ENCODE measurements at places on chromosomes 2 and 18. TPM values are rescaled to one million over a fixed set of nuclear protein-coding genes. Genes with fewer than 3 reads are reported as not detected.

DNA sequence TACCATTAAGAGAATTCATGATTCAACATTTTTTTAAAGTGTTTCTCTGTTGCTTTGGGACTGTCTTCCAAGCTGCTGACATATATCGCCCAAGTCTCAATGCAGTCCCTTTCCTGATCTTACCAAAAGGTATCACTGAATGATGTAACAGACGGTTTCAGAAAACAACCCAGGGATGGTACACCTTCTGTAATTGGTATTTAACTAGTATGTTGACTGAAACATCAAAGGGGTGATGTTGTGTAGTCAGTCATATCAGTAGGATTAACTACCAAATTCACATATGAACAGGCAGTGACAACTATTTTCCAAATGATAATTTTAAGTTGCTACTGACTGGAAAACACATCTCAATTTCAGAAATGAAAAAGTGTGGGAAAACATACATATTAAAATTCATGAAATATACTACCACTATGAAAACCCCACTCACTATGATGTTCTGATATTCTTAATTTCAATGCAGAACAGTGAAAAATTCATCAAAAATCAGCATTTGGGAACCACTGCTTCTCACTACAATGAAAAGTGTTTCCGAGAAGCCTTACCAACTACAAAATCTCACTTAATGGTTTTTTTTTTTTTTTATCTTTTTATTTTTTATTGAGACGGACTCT is 59.8 kb downstream of the MEMO1 start:
- DNase-seq = no peak

GRCh38 chr18:41436772-41437171 is 518.3 kb upstream of the PIK3C3 start:
- no peak for DNase-seq

- DNase-seq = no peak
Measured at GRCh38 chr2:156903335-156903734, 354.2 kb upstream of the GALNT5 start.

- no peak for DNase-seq
Measured at GRCh38 chr2:28276076-28276618, 116.5 kb upstream of the FOSL2 start.

- no peak for DNase-seq
Measured at GRCh38 chr2:160906878-160907277, 253.3 kb upstream of the TANK start.

GRCh38 chr2:188130317-188130716 is 161.4 kb upstream of the GULP1 start:
- DNase-seq = no peak

DNA sequence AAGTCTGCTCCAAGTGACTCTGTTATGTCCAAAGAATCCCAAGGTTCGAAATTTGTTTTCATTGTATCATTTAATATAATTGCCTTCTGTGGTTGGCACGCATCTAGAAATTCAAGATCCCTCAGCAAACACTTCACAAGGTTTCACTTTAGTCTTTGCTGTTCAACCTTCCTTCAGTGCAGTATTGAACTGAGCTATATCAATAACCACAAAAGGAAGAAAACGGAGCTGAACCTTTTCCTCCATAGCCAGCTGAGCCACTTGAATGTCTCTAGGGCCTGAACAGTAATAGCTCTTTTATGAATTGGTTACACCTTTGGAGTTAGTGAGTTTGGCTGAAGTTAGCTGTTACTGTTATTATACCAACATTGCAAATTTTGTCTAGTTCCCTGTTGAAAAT is 357.7 kb upstream of the HNRNPA3 start:
- DNase-seq = no peak

DNA sequence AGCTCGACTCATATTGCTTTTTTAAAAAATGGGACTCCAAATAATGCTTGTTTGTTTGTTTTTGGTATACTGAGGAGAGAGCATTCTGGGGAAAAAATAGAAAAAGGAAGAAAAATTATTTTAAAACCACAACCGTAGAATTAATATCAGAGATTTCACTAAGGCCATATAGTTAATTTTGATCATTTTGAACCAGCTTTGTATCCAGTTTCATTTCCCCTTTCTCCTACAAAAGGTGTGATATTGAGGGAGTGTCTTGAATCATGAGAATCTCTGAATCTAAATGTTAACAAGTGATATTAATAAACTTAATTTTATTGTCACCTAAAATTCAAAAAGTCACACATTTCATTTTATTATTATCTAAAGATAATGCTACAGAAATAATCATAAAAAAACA is 198.5 kb upstream of the GALNT5 start:
- DNase-seq = no peak

DNA sequence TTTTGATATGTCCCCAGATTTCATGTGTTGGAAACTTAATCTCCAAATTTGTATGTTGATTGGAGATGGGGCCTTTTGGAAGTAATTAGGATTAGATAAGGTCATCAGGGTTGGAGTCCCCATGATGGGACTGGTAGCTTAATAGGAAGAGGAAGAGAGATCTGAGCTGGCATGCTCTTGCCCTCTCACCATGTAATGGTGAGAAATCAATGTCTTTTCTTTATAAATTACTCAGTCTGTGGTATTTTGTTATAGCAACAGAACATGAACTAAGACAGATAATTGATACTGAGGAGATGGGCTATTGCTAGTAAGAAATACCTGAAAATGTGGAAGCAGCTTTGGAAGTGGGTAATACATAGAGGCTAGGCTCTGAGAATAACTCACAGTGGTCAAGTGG is 48.0 kb downstream of the CDC42EP3 start:
- no peak for DNase-seq

DNA sequence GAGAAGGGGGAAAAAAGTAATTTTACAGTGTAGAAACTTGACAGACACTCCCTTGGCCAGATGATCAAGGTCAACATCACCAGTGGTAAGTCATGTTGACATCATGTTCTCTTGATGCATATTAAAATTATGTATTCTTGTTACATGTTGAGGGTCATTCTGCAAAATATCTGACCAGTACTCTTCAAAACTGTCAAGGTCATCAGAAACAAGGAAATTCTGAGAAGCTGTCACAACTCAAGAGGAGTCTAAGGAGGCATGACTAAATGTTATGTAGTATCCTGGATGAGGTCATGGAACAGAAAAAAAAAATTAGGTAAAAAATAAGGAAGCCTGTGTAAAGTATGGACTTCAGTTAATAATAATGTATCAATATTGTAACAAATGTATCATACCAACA is 6.3 kb downstream of the SGPP2 start:
- DNase-seq = no peak

DNA sequence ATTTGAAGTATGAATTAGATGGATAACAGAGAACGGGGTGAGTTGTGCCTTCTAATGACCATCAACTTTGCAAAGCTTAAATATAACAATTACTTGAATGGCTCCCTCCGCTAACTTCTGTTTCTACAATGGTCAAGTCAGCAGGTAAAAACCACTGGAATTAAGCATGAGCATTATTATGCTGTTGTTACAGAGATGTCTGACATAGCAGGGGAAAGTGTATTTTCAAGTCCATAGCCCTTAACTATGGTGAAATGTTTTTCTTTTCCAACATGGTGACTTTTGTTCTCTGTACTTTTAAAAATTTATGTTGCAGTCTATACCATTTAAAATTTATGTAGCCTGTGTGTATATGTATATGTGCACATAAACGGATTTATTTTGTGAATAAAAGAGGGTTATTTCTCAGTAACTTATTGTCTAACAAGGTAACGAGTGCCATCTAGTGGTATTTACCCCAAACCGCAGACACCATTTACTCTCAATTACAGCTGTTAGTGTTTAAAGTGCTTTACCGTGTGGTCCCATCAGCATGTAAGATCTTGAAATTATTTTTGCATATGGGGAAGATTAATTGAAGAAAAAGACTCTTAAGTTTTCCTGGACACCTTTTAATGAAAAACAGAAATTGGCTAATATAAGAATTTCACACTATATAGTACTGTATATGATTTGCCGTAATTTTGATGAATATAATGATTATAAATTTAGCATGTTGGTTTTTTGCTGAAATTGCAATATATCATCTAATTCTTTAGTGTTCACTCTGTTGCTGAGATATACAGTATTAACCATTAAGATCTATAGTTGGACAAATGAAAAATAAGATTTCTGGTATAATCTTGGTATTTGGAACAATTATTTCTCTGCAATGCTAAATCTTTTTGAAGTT is 78.2 kb downstream of the UBE2E3 start:
- DNase-seq = no peak

- DNase-seq = no peak
Measured at GRCh38 chr2:143950704-143951103, 569.2 kb downstream of the ZEB2 start.

DNA sequence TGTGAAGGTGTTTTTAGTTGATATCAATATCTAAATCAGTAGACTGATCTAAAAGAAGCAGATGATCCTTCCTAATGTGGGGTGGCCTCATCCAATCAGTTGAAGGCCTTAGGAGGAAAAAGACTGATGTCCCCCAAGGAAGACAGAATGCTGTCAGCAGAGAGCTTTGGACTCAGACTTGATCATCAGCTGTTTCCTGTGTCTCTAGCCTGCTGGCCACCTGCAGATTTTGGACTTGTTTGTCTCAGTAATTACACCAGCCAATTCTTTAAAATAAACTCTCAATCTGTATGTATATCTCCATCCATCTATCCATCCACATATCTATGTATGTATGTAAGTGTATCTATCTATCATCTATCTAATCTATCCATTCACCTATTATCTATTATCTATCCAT is 301.3 kb downstream of the LPIN1 start:
- no peak for DNase-seq

DNA sequence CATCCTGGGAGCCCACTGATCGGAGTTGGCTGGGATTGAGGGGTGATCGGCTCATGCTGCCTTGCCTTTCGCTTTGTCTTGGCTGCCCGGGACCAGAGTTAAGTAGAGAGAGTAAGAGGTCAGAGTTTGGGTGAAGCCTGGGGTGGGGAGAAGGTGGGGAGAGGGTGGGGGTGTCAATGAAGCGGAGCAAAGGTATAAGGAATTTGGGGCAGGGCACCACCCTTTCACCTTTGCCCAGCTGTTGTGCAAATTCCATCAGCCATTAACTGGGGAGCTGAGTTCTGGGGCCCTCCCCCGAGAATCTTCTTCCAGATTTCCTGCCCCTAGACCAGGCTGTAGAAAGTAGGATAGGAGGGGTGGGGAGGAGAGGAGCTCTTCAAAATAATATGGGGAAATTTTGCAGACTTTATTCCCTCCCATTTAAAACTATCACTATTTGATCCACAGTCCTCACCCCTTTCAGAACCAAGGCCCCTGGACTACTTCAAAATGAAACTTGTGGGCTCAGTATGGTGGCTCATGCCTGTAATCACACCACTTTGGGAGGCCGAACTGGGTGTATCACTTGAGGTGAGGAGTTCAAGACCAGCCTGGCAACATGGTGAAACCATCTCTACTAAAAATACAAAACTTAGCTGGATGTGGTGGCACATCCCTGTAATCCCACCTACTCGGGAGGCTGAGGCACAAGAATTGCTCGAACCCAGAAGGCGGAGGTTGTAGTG is at the start of gene SLC23A3:
Gene SLC23A3, minus strand, starts transcription at position 100 of the 725 bp plus-strand sequence. Its CDS starts 45 bp downstream, at position 55.
- DNase-seq = no peak

- no peak for DNase-seq
Measured at GRCh38 chr2:45889053-45889452, 237.6 kb downstream of the PRKCE start.

GRCh38 chr18:78073275-78073674 is 823.6 kb downstream of the GALR1 start:
- DNase-seq = no peak

DNA sequence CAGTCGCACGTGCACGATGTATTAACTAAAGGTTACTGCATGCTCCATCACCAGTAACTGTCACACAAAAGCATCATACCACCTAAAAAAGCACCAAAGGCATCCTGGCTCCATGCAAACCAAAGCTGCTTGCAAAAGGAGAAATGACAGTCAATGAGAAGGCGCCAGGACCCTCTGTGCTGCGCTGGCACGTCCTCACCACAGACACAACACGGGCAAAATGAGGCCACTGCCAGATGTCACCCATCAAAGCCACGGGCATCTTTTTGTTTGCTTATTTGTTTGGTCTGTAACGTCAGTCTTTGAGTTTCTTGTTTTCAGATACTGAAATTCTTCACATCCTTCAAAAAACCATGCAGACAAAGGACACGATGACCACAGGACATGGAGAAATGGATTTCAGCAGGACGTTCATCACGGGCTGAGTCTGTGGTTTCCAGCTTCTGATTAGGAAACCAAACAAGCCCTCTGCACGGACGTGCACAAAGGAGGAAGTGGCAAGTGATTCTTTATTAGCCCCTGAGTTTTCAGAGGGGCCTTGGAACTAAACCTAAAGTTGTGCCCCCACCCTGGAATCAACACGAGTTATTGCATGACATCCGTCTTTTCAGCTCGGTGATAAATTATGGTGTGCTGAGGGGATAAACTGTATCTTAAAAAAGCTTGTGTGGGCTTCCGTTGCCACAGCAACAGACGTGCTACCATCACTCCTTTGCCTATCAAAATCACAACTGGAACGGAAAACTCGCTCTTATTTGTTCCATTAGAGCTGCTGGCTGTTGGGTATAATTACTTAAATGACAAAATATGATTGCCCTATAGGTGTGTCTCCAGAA is 181.8 kb downstream of the EIPR1 start:
- DNase-seq = no peak

- no peak for DNase-seq
Measured at GRCh38 chr2:9380702-9381628, 42.4 kb downstream of the ITGB1BP1 start.

GRCh38 chr2:181266614-181267013 is 190.6 kb upstream of the ITGA4 start:
- DNase-seq = no peak

DNA sequence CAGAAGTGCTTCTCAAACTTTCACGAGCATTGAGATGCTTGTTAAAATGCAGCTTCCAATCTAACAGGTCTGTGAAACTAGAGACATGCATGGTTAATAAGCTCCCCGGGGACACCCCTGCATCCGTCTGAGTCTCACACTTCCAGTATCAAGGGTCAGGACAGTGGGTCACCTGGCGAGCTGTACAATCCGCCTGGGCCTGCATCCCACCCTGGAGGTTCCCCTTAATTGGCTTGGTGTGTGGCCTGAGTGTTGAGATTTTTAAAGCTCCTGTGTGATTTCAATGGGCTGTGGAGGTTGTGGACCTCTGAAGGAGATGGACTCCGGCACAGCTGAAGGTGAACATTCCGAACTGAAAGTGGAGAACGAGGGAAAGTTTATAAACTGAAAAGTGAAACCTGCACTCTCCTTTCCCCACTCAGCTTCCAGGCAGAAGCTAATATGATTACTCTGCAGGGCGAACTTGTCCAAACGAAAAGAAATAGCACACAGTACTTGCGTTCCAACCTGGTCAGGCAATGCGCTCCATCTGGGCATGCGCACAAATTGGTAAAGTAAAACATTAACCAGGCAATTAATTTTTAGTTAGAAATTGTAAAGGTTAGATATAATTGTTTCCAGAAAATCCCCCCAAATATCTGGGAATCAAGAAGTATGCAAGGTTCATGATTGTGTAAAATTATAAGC is 191.7 kb upstream of the ALKAL2 start:
- no peak for DNase-seq

CIDEA gene
- total RNA-seq = not detected

SIX2 gene
- total RNA-seq = 42.8 TPM

NRP2 gene
- total RNA-seq = 58.4 TPM

NTSR2 gene
- total RNA-seq = not detected

CYP26B1 gene
- total RNA-seq = 0.89 TPM

BARD1 gene
- 15.5 TPM for total RNA-seq

SPATA3 gene
- total RNA-seq = not detected

ERMN gene
- total RNA-seq = not detected
